ENCODE measurements at places on chromosomes 4 and X.

DNA sequence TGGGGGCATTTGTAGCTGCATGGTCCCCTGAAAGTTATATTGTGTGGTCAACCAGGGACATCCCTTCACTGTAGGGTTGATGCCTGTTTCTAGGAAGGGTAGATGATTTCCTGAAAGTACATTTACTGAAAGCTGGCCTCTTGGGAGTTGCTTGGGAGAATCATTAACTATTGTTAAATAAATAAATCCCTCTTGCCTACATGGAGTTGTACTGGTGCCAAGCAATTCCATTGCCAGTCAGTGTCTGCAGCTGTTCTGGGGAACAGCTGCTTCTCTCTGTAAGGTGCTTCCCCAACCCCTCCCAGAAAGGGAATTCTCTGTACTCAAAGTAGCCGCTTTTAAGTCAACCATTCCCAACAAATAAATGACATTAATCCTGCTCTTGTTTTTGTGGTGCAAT is 51.1 kb downstream of the C4orf51 start:
- DNase-seq, result no peak

- peak; percentile 8 for DNase-seq
Observed at GRCh38 chr4:61375301-61375700, 175.2 kb downstream of the ADGRL3 start.

DNA sequence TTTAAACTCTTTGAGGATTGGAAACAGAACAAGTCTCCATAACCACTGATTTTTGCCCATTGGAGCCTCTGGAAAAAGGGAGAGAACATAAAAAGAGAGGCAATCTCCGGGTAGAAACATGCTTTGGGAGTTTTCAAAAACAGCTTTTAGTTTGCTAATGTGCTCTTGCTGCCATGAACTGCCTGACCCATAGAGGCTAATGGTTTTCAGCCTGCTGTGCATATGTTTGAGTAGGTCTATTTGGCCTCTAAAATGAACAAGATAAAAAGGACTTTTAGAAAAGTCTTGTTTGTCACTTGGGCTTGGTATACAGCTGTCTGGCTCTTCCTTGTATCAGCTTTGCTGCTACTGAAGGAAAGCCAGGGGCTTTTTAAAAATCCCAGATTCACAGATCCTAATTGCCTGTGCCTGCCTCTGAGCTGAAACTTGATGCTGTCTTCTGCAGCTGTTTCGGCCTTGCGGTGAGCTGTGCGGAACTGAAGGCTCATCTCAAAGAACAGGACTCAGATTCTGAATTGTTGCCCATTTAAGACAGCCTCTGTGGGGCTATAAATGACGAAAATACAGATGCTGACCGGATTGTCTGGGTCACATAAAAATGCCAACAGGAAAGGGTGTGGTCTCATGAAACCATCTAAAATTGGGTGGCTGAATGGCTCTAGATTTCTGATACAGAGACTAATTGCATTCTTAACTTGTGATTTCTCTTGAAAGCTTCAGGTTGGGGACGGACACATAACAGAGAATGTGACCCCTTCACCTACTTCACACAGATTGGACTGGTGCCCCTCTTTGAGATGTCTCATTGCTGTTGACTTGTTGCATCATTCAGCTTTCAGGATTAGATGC is 18.4 kb upstream of the ZNF41 start:
- no peak for DNase-seq

- DNase-seq, result no peak
Observed at GRCh38 chrX:49761481-49761880, 65.7 kb upstream of the PAGE1 start.

- peak; percentile 71 for DNase-seq
Observed at GRCh38 chr4:128810331-128810870, 901 bp downstream of the JADE1 start.
